ENCODE measurements at places on chromosomes 2 and 18.
A peak's percentile ranks its signal among the peaks of the same experiment; 100 is the strongest.

DNA sequence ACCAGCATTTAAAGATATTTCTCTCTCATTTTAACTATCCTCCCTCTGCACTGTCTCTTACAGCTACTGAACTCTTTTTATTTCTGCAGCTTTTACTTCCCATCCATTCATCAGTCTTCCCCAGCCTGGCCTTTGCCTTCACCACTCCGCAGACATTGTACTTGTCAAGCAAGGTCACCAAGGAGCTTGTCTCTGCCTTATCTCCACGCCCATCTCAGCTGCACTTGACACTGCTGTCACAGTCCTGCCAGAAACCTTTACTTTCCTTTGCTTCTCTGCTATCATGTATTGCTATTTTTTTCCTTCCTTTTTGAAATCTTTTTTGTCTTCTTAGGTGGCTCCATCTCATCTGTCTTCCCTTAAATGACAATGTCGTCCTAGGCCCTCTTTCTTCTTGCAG is 147.0 kb downstream of the VWC2L start:
- no peak for ATAC-seq

GRCh38 chr2:83394134-83394904 is 1064.8 kb downstream of the SUCLG1 start:
- no peak for ATAC-seq

GRCh38 chr2:144524118-144525009 is 4.4 kb upstream of the ZEB2 start:
- ATAC-seq: peak; percentile 55

DNA sequence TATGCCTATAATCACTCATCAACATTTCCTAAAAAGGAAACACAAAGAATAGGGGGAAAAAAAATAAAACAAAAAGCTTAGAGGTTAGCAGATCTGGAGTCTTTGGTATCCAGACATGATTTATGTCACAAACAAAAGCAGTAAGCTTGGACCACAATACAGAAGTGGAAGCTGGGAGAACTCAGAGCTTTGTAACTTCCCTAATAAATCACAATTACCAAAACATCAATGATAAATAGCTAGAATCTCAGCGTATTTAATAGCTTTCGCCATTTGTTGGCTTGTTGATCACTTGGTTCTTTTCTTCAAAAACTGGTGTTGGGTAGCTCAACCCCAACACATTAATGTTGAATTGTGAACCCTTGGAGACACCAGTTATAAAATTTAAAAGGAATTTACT is 392.5 kb downstream of the IRS1 start:
- no peak for ATAC-seq

DNA sequence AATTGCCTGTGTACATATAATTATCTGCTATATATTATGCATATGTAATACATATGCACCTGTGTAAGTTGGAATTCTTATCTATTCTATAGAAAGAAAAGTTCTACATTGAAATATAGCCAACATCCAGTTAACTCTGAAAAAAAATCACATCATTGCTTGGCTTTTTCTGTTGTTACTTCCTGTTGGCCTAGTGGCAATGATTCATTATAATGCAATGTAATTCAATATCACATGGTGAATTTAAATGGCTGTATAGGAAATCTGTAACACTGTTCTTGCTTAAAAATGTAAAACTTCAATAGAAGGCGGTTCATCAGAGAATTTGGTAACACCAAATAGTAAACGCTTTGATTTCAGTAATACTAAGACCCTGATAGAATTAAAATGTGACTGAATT is 44.5 kb upstream of the MAP4K3 start:
- no peak for ATAC-seq

GRCh38 chr2:9033385-9034168 is 30.1 kb upstream of the MBOAT2 start:
- no peak for ATAC-seq

DNA sequence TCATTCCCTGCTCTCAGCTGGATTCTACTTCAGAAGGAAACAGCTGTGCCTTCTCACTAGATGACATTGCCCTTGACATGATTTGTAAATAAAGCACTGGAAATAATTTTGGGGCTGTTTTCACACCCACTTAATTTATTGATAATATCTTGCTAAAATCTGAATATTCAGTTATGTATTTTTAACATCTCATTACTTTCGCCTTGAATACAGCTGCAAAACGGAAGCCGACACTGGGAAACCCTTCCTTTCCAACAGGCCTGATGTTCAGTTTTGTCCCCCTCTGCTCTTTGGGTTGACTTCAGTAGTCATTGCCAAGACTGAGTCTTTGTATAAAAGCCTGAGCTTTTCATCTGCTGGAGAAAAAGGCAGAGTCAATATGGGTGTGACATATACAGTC is 82.7 kb downstream of the DOCK10 start:
- ATAC-seq: no peak

GRCh38 chr2:20977520-20978180 is 66.2 kb downstream of the APOB start:
- ATAC-seq: no peak

DNA sequence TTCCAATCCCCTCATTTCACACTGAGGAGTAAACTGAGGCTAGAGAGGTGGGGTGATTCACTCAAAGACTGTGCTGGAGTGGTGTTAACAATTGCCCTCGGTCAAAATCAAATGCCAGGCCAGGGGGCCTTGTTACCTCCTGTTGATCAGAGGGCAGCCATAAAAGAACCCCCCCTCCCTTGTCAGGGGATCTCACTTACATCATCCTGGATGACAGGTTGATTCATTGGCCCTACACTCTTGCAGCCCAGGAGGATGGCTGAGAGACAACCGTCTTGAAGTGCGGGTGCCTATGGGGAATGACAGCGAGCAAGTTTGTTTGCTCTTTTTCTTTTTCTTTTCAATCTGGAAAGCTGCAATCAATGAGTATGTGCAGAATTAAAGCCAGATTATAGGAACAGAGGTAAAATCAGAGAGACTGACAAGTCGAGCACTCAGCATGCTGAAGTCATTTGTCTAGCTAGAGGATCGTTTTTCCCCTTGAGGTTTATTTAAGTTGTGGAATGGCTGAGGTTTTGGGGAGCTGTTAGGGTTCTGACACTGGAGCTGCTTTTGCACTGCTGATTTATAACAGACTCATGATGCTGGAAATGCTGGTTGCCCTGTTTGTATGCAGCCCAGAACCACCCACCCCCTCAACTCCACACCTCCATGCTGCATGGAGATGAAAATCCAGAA is 26.4 kb upstream of the NRP2 start:
- no peak for ATAC-seq

- ATAC-seq: no peak
Measured at GRCh38 chr18:37565977-37566478, 430 bp upstream of the CELF4 start.

DNA sequence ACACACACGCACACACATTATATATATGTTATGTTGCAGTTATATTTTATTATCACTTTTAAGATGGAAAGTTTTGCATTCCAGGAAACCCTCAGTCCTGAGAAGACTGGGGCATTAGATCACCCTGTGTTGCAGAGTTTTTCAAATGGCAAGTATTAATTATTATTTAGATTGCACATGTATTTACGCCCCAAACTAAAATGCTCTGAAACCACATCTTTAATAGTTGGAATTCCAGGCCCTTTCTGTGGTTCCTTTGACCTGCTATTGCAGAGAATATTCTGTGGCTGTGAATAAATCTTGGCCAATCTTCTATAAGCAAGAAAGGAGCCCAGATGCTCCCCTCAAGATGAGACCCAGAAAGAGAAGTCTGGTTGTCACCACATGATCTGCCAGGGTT is 427.0 kb upstream of the TNP1 start:
- no peak for ATAC-seq

DNA sequence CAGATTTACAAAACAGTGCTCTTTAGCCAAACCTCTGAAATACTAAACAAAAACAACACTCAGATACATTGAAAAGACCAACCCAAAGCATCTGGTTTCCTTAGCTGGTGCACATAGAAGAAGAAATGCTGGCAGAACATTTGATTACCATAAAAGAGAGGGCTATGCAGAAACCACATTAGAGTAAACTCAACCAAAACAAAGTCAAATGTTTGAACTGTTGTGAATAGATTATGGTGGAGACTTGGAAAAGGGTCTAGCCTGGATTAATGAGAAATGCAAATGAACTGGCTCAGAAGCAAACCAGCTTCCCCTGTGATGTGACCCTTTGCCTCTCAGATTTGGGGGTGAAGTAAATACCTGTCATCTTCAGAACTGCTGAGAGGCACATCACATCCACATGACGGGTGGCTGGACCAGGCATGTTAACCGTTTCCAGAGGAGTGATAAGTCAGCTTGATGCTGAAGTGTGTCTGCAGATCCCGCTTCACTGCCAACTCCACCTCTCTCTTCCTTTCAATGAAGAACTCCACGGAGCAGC is 153.0 kb downstream of the NRP2 start:
- ATAC-seq: no peak

GRCh38 chr2:45506756-45507155 is 104.3 kb downstream of the SRBD1 start:
- ATAC-seq: no peak

DNA sequence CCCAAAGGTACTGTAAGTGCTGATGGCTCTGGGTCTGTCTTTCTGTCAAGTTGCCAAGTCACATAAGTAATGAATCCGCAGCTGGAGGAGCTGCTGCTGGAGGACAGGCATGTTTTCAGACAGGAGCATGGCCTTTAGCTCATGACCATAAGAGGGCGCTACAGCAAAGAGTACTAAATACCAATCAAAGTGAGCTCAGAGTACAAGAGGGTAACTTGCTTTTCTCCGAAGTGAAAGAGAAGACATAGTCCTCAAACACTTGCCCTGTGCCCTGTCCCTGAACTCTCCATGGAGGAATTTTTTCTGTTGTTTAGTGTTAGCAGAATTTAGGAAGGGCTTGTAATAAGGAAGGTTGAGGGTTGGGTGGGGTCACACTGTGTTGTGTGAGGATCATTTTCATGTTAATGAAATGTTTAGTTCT is 58.0 kb upstream of the EML6 start:
- peak; percentile 64 for ATAC-seq

DNA sequence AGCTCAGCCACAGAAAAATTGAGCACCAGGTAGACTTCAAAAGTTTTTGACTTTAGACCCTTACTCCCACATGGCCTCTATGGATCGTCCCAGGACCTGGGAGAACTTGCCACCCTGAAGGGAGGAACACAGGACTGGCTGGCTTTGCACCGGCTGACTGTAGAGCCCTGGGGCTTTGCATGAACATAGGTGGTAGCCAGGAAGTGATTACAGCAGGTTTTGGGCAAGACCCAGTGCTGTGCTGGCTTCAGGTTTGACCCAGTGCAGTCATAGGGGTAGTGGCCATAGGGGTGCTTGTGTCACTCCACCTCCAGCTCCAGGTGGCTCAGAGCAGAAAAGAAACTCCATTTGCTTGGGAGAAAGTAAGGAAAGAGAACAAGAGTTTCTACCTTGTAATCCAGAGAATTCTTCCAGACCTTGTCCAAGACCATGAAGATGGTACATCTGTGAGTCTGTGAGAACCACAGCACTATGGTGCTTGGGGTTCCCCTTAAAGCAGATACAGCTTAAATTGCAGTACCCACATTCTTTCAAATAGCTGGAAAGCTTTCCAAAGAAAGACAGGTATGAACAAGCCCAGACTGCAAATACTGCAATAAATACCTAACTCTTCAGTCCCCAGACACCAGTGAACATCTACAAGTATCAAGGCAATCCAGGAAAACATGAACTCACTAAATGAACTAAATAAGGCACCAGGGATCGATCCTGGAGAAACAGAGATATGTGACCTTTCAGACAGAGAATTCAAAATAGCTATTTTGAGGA is 13.0 kb upstream of the SESTD1 start:
- ATAC-seq: no peak

GRCh38 chr18:63206433-63207142 is 113.0 kb downstream of the BCL2 start:
- peak; percentile 10 for ATAC-seq

GRCh38 chr2:42914314-42914713 is 121.9 kb upstream of the HAAO start:
- ATAC-seq: no peak

DNA sequence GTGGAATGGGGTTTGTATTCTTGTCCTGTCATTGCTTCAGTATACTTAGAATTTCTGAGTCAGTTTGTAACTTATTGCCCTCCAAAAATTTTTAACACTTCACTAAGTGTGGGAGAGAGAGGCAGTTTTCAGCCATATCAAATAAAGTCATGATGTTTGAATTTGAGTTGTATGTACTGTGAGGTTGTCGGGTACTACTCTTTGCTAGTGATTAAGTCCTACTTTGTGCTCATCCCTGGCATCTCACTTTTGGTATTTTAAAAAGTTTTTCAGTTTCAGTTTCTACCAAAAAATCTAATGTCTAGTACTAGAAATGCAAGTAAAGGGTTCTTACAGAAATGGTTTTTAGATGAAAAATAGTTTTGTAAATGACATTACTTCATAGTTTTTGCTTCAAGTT is 40.7 kb downstream of the EIF5B start:
- peak; percentile 90 for ATAC-seq

- ATAC-seq: no peak
Measured at GRCh38 chr2:112622528-112622849, 23.2 kb upstream of the SLC20A1 start.

DNA sequence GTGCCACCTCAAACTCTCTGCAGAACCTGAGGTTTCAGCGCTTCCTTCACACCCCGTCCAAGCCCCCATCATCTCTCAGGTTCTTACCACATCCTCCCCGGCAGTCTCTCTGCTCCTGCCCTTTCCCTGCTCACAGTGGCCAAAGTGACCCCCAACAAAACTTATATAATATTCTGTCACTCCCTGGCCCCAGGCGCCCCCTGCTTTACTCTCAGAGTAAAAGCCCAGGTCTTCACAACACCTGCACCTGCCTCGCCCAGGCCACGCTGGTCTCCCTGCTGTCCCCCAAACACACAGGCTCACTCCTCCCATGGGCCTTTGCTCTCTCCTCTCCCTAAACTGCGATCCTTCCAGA is 6.4 kb downstream of the ITGB1BP1 start:
- no peak for ATAC-seq

GRCh38 chr2:141767051-141767450 is 363.8 kb downstream of the LRP1B start:
- no peak for ATAC-seq

DNA sequence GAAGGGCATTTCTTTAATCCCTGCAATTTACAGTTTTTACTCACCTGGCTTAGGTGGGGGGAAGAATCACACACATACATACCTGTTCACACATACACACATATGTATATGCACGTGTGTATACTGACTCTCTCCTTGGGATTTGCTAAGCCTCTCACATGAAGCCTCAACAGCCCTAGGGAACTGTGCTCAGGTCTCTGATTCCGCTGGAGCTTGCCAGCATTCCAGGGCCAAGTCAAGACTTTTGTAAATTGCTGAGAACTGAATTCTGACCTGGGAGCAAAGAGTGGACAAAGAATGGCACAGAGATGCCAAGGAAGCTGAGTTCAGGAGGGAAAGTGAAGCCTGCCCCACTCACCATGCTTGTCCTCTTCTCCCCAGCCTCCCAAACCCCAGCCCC is 177.3 kb downstream of the TMEM247 start:
- ATAC-seq: no peak

All from activated T-helper 17 cell treated with anti-CD3 and anti-CD28 coated beads, Interleukin-2, amount 50 U/mL, for 72 hours (primary cell).